AG09319 (cell line): ENCODE measurements at places on chromosomes 1 and 21.
A peak's percentile ranks its signal among the peaks of the same experiment; 100 is the strongest.

DNA sequence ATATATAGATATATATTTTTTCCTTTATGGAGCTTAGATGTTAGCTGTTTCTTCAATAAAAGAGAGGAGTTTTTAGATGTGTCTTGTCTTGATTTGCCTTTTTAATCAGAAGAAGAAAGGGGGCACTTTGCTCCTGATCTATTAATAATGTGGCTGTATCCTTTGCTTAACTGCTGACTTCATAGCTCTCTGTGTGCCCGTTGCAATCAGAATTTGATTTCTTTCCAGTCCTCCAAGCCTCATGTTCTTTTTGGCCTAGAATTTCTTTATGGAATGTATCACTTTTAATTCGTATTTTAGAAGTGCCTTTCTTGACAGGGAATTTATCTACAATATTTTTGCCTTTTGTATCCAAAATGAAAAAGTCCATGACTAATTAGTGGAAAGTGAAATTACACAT lies 85.3 kb downstream of the C1orf21 start:
- DNase-seq: no peak

DNA sequence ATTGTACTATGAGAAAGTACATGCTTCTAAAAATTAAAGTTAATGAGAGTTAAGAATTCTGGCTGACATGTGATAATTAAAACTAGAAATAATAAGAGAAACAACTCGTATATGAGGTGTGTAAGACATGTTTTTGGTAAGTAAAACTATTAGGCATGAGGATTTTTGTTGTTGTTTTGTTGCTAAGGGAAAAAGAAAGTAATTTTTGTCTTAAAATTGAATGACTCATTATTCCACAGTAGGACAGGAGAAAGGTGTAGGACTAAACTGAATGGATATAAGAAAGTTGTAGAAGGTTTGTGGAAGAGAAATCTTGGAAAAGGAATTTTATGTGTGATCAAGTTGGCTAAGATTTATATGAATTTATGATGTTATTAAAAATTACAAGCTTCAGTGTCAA lies 54.8 kb downstream of the TBX19 start:
- no peak for DNase-seq

DNA sequence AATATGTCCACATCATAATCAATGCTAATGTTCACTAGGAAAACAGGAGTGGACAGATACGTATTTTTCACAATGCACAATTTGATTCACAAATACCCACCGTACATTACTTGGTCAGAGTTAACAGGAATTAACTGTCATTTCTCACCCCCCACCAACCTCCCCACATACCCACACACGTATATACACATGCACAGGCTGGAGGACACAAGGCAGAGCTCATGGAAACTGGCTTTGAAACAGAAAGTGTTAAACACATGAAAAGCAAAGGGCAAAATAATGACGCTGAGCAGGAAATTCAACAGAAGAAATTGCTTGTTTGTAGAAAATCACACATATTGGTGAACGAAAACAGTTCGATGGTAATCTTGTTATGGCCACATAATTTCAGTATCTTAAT lies 188.4 kb upstream of the DMRTA2 start:
- DNase-seq: no peak

- no peak for DNase-seq
Observed at GRCh38 chr21:32279377-32279680, 480 bp upstream of the MIS18A start.

- DNase-seq: peak; percentile 63
Observed at GRCh38 chr1:10796029-10796944, at the start of gene CASZ1. Gene CASZ1 (minus strand): TSS chr1:10796646. CDS start chr1:10693889, 102,757 bp downstream.

DNA sequence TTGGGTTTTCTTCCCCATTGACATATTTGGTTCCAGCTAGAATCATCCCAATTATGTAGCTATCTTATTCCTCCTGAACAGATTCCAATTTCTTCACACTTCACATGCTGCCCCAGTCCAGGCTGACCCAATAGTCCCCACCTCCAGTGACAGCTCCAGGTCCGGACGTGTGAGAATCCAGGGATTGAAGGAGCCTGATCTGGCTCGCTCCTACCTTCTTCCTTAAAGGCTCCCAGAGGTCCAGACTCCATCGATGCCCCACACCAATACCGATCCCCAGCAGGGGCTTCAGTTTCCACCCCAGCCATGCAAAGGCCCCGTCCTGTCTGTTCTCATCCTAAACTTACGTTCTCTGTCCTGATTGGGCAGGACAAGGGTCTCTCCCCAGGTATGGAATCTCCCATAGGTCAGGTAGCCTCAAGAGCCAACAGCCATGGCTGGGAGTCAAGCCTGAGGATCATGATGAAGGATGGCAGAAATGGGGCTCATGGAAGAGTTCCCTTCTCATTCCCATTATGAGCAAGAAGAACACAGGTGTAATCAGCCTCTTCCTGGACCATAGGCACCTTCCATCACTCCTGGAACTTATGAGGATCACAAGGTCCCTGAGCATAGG lies 20.4 kb upstream of the SLAMF9 start:
- DNase-seq: no peak

DNA sequence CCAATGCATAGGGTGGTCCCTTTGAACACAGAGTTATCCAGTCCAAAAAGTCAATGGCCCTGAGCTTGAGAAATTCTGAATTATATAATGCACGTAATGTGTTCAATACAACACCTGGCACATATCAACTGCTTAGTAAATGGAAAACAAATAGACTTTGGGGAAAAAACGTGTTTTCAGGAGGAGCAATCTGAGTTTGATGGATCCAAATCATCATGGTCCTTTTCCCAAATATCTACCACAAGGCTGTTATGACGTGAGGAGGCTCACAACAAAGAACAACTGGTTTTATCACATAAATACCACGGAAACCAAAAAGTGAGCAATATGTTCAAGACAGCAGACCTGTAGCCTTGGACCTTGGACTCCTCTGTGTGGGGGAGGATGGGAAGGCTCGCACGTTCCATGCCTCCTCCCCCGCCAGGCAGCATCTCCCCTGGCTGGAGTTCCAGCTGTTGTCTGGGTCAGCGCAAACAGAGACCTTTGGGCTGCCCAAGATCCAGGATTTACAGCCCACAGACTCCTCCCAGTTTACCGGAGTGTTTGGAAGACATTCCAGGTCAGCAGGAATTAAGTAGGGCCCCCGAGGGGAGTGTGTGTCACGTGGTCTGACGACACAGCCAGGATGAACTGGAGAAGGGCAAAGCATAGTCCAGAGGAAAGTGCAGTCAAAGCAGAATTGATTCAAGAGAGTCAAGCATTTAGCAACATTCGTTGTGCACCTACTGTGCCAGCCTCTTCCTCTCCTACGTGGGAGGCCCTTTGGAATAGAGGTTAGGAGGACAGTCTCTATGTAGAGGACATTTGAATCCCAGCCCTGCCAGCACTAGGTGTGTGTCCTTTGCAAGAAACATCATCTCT lies 32.2 kb upstream of the MED18 start:
- no peak for DNase-seq

- no peak for DNase-seq
Observed at GRCh38 chr1:226762988-226763904, 24.2 kb upstream of the ITPKB start.

DNA sequence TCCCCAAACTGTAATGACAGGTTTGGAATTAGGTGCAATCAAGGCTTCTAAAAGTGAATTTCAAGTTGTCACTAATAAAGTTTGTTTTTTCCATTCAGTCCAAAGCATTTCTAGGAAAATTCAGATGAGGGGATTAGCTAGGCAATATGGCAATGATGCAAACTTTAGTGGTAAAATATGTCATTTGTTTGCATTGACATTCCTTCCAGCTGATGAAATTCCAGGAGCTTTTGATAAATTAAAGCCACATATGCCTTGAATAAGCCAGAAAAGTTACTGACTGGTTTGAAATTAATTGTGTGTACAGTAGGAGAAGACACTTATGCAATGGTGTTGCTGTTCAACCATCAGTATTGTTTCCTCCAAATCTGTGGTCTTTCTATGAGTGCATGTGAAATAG lies 57.8 kb downstream of the MROH9 start:
- DNase-seq: no peak

- DNase-seq: no peak
Observed at GRCh38 chr1:32897082-32898049, 3.8 kb downstream of the TMEM54 start.

DNA sequence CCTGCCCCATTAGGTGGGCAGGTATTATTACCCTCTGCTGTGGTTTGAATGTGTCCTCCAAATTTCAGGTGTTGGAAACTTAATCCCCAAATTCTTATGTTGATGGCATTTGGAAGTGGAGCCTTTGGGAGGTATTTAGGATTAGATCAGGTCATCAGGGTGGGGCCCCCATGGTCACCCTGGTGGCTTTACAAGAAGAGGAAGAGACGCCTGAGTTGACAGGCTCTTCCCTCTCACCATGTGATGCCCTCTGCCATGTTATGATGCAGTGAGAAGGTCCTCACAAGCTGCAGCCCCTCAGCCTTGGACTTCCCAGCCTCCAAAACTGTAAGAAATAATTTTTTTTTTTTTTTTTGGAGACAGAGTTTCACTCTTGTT lies 8.8 kb upstream of the THEMIS2 start:
- DNase-seq: no peak

- DNase-seq: no peak
Observed at GRCh38 chr1:8495928-8496401, 178.1 kb downstream of the SLC45A1 start.

DNA sequence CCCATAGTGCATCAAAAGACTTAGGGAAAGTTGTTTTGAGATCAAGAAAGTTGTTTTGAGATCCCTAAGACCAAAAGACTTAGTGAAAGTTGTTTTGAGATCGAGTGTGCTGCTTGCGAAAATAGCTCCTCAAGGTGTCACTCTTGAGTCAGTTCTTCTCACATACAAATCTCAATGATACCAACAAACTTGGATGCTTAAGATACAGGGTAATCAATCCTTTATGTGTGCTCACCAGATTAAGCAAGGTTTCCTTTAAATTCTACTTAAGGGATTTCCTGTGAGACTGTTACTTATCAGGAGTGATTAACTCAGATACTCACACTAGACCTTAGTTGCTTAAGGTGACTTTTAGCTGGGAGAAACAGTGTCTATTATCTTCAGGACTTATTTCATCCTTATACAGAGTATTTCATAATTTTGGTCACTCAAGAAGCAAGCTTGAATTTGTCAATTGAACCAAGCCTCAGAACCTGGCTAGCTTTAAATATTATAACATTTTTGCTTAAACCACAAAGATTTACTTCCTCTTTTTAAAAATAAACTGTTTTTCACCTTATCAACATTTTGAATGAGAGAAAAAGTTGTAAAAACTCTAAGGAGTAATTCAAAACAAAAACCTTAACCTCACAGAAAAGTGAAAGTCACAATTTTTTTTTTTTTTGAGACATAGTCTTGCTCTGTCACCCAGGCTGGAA lies 8.0 kb upstream of the RLF start:
- peak; percentile 35 for DNase-seq

- DNase-seq: no peak
Observed at GRCh38 chr1:41872074-41872473, 46.6 kb downstream of the HIVEP3 start.

DNA sequence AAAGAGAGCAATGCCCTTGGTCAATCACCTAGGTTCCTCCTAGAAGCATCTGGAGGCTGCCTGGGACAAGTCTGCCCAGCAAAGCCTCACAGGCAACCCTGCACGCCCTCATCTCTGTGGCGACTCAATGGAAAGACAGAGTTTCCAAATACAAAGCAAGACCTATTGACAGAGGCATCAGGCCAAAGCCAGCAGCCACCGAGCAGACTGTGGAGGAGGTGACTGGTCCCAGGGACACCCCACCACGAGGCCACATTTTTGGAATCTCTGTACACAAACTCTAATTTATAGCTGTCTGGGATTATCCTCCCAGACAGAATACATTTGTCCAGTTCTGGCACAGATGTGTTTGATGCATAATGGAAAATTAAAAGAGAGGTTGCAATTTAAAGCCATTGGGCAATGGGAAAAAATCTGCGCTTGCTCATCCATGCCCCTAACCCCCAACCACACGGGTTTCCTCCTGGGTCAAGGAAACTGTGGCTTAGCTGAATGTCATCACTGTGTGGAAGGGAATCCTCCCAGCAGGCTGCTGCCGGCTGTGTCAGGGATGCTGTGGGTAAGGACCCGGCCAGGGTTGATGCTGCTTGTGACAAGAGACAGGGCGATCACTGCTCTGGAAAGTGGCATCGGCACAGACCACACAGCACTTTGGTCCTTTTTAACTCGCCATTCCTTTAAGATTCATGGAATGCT lies 14.3 kb downstream of the TSPAN2 start:
- DNase-seq: no peak

- no peak for DNase-seq
Observed at GRCh38 chr1:19466112-19466561, 19.2 kb downstream of the CAPZB start.

GRCh38 chr1:74485622-74486021 lies 26.8 kb downstream of the LRRC53 start:
- no peak for DNase-seq

DNA sequence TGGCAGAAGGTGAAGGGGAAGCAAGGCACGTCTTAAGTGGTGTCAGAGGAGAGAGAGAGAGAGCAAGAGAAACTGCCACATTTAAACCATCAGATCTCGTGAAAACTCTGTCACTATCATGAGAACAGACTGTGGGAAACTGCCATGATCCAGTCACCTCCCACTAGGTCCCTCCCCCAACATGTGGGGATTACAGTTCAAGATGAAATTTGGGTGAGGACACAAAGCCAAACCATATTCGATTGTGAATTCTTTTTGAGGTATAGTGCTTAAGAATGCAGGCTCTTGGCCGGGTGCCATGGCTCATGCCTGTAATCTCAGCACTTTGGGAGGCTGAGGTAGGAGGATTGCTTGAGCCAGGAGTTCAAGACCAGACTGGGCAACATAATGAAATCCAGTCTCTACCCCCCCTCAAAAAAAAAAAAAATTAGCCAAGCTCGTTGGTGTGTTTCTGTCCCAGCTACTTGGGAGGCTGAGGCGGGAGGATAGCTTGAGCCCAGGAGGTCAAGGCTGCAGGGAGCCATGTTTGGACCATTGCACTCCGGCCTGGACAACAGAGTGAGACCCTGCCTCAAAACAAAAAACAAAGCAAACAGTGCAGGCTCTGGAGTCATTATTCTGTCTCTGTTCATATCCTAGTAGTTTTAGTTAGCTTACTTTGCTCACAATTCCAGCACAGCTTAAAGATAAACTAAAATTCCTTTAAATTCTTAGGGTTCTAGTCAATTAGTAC lies 6.0 kb downstream of the ZCCHC17 start:
- no peak for DNase-seq

GRCh38 chr1:112729909-112730308 lies 14.8 kb upstream of the PPM1J start:
- DNase-seq: no peak

DNA sequence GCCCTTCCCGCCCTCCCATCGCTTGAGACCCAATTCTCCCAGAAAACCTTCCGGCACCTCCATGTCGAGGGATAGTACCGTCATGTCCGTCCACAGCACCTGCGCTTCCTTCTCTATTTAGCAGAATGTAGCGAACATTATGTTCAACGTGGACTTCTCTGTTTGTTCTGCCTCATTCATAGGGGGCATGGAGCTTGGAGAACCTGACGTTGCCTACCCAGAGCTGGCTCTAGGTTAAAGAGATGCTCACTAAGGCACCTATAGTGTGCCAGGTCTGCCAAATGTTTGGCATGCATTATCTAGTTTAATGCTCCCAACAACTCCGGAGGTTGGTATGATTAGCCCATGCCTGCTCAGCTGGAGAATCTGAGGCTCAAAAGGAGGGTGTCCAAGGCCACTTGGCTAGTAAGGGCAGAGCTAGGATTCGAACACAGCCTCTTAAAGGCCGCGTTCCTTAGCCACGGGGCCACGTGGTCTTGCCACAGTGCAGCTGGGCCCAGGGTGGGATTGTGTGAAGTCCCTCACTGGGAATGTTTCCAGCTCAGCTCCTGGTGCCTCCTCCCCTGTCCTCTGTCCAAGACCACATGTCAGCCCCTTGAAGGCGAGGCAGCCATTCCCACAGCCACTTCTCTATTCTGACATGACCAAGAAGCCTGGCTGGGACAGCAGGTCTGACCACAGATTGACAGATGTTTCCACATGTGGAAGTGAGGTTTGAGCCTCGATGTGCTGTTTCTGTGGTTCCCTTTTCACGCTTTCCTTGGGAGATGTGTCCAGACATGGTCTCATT lies 57.8 kb downstream of the RUNX3 start:
- no peak for DNase-seq
